NCI-H187 treated with DMSO at 0.1 percent for 48 hours (cell line): ENCODE measurements at places on chromosomes 3 and 15.

- no peak for DNase-seq
Measured at GRCh38 chr3:61381745-61382392, 130.6 kb upstream of the FHIT start.

- no peak for DNase-seq
Measured at GRCh38 chr3:125168711-125169393, 43.7 kb downstream of the SLC12A8 start.

GRCh38 chr3:119662604-119663373 lies 2.4 kb upstream of the POPDC2 start:
- no peak for DNase-seq

DNA sequence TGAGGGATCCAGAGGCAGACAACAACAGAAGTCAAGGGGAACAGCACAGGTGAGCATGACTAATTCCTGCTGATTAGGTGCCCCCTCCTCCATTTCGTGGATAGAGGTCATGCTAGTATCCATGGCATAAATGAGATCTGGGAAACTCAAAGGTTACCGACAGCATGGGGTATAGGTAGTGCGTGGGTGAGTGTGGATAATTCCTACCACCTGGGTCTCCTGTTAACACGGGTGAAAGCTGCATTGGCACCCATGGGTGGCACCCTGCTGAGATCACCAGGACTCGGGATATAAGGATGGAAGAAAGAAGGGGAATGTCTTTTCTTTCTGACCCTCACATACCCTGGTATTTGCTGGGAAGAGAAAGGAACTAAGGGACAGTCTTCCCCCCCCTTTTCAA lies 14.4 kb upstream of the CHST2 start:
- no peak for DNase-seq

DNA sequence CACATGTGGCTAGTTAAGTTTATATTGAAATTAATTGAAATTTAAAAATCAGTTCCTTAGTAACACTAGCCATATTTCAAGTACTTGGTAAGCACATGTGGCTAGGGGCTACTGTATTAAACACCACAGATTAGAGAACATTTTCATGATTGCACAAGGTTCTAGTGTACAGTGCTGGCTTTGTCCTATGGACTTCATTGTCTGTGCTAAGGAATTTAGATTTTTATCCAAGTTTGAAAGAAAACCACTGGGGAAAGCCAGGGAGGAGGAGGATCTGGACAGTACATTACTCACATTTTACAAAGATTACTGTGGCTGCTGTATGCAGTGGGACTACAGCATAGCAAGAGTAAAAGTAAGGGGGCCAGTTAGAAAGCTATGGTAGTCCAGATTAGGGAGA lies 13.9 kb downstream of the STAC start:
- DNase-seq = no peak

DNA sequence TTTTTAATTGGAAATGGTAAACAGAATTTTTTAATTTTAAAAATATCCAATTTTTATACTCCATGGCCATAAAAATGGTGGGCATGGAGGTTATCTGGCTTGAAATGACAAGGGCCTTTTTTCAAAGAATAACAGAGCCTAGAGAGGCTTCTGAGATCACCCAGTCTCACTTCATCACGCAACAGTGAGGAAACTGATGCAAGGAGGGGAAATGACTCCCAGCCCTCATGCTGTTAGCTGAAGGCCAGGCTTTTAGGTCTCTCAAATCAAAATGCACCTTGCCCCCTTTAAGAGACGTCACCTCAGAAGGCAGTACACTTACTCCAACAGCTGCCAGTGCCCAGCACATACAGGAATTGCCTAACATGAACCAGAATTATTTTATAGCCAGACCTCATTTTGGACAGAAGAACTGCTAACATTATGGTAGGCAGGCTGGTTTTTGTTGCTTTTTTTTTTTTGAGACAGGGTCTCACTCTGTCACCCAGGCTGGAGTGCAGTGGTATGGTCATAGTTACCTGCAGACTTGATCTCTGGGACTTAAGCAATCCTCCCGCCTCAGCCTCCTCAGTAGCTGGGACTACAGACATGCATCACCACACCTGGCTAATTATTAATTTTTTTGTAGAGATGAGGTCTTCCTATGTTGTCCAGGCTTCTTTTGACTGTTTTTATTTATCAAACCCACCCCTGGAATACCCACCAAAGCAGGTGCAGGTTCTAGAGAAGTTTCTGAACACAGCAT lies 9.1 kb downstream of the RAB43 start:
- DNase-seq = no peak

DNA sequence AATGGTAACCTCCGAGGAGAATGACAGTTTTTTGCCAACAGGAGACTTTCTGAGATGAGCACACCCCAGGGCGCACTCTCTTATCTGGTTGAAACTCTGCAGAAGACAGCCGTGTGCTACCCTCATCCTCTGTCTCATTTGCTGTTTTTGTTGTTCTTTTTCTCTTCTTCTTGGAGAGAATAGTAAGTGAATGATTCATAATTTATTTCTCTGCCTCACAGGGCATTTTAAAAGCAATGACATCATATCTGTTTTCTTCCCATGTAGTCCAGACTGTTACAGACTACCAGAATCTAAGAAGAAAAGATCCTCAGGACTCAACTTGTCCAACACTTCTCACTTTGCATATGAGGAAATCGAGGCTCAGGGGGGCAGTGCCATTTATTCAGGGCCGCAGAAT lies 771.1 kb upstream of the GRM7 start:
- no peak for DNase-seq

- no peak for DNase-seq
Measured at GRCh38 chr3:194321693-194322640, 29.2 kb downstream of the CPN2 start.

- DNase-seq = no peak
Measured at GRCh38 chr3:185585518-185585858, 607 bp upstream of the SENP2 start.

- DNase-seq = no peak
Measured at GRCh38 chr3:122312826-122313225, 12.2 kb upstream of the CSTA start.

DNA sequence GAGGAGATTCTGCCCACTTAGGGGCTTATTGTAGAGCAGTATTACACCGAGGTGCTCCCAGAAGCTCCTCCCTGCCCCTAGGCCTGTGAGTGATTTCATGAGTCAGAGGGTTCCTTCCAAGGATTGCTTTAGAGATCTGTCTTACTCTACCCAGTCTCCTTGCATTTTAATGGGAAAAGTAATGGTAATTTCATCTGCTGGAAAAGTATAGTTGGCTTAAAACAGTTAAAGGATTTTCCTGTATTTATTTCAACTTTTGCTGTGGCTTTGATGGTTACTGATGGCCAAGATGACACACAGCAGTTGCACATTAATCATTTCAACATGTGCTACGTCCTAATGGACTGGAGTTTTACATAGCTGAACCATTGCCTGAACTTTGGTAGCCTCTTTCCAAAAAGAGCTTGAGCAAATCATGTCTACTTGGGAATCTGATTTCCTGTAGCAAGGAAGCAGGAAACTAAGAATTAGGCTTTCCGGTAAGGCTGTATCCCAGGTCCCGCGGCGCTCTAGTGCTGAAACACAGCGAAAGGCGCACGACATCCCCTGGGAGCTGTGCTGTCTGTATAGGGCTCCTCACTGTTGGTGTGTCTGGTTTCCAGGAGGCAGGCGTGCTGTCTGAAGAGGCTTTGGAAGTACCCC lies 9.2 kb upstream of the PGPEP1L start:
- DNase-seq = no peak

GRCh38 chr3:175656461-175656860 lies 797.3 kb downstream of the NAALADL2 start:
- no peak for DNase-seq

DNA sequence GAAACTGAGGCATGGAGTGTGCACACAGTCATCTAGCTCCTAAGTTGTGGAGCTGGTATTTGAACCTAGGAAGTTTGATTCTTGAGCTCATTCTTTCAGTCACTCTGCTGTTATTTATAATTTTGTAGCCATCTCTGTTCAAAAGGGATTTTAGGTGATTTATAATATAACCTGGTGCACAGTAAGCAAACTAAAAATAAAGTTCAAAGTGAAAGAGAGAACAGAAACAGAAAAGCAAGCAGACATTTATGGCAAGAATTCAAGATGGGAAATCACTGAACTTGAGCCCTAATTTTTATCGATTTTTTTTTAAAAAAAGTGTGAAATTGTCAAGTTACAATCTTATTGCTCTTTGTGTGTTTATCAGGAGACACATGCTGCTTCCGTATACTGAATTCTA lies 71.4 kb upstream of the SLC7A14 start:
- DNase-seq = no peak

DNA sequence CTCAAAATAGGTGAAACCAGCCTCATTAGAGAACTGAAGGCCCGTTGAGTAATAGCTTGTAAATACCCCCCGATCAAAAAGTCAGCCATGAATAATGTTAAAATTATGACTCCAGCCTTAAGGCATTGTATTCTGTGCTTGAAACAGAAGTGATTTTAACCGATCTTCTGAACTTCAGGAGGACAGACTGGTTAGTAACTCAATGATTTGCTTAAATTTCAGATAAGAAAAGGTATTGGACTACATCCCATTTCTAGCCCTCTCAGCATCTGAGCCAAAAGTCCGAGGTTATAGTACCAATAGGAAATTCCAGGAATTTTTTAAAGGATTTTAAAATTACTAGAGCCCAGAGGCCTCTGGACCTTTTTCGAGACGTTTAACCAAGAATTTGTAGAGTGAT lies 67.7 kb upstream of the FGF12 start:
- no peak for DNase-seq

GRCh38 chr3:65576966-65577365 lies 461.8 kb downstream of the MAGI1 start:
- DNase-seq = no peak

- no peak for DNase-seq
Measured at GRCh38 chr3:138867996-138868395, 33.3 kb upstream of the PIK3CB start.

GRCh38 chr15:39156646-39157250 lies 424.1 kb upstream of the THBS1 start:
- no peak for DNase-seq

DNA sequence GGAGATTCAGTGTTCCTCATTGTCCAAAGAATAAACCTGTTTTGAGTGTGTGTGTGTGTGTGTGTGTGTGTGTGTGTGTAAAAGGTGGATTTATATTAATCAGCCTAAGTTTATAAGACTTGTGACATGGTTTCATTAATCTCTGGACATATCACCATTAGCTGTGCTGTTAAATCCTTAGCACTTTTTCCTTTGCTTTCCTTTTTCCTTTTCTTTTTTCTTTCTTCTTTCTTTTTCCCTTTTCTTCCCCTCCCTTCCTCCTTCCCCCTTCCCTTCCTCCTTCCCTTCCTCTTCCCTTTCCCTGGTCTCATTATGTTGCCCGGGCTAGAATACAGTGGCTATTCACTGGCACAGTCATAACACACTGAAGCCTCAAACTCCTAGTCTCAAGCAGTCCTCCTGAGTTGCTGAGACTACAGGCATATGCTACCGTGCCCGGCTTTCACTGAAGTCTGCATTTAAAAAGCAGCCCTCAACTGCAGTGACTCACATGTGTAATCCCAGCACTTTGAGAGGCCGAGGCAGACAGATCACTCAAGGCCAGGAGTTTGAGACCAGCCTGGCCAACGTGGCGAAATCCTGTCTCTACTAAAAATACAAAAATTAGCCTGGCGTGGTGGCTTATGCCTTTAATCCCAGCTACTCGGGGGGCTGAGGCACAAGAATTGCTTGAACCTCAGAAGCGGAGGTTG lies 28.6 kb upstream of the ITPKA start:
- no peak for DNase-seq

DNA sequence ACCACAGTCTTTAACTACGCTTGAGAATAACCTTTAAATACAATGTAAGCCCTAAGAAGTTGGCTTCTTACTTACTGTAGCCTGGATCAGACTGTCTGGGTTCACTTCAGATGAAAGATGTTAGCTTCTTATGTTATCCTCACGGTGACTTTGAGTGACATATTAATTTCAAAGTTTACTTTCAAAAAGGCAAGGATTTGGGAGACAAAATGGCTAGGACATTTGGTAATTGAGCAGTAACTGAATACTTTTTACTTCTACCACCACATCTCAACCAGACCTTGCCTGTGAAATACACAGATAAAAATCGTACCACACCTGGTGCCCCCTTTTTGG lies 36.0 kb upstream of the BNIP2 start:
- DNase-seq = no peak

DNA sequence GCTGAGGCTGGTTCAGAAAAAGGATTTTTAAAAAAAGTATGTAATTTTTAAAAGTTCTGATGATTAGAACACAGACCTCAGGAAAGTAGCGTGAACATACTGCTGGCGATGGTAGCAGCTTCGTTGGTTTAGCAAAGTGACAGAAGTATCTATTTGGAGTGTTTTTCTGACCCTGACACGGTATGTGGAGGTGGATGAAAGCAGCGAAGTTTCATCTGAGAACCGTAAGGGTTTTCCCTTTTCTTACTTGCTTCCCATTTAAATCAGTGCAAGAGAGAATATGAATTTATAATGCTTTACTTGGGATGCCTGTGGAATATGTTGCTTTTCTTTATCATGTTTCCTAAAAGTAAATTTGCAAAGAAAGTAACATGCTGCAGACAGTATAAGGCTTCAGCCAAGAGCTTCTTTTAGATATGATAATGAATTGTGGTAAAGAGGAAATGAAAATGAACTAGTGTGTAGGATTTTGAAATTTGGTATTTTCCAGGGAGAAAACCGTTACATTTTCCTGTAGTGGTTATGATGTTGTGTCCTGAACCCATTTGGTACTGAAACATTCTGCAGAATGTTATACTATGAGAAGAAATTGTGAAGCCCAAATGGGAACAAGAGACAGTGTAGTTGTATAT lies 3.9 kb downstream of the CHST2 start:
- no peak for DNase-seq

- no peak for DNase-seq
Measured at GRCh38 chr15:47820057-47820746, 102.9 kb downstream of the SEMA6D start.

DNA sequence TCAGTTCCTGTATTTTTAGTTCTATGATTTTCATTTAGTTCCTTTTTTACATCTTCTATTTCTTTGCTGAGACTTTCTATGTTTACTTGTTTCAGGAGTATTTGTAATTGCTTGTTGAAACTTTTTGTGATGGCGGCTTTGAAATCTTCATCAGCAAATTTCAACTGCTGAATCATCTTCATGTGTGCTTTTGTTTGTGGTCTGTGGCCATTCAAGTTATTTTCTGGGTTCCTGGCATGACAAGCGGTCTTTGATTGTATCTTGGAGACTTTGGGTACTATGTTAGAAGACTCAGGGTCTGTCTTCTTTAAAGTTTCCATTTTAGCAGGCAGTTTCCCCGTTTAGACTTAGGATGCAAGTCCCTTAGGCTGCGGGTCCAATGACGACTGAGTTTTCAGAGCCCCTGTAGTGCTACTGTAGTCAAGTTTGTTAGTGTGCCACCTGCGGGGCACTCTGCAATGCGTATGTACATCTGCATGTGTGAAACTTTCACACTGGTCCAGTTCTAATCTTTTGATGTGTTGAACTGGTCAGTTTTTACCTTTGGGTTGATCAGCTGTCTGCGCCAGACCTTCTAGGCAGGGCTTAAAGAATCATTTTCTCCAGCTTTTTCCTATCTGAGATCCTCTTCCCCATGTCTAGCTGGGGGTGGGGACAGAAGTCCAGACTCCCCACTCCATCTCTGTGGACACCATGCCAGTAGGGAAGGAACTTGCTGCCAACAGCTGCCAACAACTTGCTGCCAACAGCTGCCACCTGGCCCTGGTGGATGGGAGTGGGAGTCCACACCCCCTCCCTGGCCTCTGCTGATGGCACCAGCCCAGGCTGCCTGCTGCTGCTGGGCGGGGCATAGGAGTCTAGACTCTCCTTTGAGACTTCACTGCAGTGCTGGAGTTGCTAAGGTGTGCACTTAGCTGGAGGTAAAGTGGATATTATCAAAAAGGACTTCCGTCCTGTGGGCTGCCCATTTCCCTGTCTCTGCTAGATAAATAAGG lies 190.9 kb downstream of the TJP1 start:
- DNase-seq = no peak

GRCh38 chr3:195173657-195174056 lies 97.3 kb downstream of the XXYLT1 start:
- no peak for DNase-seq
